Effector CD4-positive, alpha-beta T cell (primary cell): ENCODE measurements at places on chromosomes 3 and 15.

DNA sequence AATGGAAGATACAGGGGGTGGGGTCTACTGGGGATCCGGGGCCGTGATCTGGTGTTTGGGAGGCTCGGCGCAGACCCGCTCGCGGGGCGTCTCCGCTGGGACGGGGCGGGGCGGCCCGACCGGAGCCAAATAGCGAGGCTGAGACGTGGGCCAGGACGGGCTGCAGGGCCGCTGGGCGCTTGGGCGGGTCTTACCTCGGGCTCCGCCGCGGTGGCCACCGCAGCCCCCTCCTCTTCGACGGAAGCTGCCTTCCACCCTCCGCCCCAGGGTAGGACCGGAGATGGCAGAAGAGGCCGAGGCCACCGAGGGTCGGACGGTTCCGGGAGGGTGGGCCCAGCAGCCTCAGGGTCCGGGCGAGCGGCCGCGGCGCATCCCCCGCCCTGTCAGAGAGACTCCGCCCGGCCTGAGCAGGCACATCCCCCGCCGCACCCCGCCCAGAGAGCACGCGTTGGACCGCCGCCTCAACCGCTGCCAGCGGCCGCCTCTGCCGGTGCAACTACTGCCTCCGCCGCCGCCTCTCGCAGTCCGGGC, 399 bp downstream of the MYO9A start:
- DNase-seq, result peak; percentile 59

- no peak for DNase-seq
Measured at GRCh38 chr3:62965311-62965710, 90.1 kb upstream of the CADPS start.

DNA sequence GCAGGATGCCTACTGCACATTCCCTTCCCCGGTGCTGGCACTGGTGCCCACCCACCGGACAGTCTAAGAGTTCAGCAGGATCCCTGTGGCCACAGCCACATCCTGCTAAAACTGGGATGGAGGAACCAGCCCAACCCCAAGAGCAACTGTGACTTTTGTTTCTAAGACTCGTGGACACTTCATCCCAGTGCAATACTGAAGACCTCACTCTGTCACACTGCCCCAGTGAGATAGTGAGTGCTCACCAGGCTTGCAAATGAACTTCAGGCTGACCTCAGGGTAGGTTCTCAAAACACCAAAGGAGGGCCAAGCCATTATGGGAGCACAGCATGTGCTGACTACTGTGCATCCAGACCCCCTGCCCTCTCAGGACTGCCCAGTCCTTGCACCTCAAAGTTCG, 46.7 kb upstream of the MTMR14 start:
- DNase-seq, result no peak

DNA sequence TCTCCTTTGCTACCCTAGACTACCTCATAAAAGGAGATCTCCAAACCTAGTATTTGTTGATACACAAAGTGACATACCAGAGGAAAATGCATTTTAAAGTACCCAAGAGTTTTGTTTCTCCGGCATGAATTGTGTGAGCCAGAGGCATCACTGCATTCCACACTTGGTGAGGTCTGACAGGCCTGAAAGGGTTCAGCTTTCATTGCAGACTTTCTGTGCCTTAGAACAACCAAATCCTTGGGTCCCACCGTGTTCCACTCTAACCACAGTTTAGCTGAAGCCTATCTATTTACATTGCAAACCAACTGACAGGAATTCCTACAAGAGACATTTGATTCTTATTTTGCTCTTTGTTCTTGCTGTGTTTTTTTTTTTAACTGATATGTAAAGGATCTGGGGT, 21.0 kb upstream of the EID1 start:
- DNase-seq, result no peak

DNA sequence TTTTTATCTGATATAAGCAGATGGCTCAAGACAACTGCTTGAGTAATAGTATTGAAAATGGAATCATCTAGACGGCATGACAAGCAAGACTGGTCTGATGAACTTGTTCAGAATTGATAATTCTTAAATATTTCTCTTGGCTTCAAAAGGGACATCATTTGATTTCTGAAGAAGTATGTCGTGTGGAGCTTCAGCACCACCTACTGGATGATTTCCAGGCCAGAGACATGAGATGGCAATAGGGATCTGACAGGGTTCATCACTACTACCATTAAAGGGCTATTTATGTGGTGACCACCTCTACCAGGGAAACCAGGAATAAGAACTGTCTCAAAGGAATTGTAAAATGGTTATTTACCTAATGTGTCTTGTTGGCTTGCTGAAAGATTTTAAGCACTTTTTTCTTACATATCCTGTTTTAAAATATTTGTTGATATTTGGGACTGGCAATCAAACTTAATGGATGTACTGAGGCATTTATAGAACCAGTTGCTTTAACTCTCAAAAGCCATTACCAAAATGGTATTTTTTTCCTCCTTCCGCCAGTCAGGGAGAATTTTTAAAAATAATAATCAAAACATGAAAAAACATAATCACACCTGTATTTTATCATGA, 99.5 kb upstream of the FAM98B start:
- peak; percentile 34 for DNase-seq

- DNase-seq, result no peak
Measured at GRCh38 chr3:156433138-156433537, 121.8 kb downstream of the SSR3 start.

DNA sequence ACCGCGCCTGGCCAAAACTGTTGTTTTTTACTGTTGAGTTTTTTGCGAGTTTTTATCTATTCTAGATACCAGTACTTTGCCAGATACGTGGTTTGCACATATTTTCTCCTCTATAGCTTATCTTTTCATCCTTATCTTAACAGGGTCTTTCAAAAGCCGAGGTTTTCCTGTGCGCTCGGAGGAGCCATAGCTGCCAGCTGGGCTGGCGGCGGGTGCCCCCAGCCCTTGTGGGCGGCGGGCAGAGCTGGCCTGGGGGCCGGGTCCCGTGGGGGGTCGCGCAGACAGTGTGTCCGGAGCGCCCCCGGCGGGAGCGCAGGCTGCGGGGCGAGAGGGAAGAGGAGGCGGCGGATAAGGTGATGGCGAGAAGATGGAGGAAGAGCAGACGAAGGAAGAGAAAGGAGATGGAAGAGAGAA, 11.1 kb upstream of the EIF4A2 start:
- no peak for DNase-seq

DNA sequence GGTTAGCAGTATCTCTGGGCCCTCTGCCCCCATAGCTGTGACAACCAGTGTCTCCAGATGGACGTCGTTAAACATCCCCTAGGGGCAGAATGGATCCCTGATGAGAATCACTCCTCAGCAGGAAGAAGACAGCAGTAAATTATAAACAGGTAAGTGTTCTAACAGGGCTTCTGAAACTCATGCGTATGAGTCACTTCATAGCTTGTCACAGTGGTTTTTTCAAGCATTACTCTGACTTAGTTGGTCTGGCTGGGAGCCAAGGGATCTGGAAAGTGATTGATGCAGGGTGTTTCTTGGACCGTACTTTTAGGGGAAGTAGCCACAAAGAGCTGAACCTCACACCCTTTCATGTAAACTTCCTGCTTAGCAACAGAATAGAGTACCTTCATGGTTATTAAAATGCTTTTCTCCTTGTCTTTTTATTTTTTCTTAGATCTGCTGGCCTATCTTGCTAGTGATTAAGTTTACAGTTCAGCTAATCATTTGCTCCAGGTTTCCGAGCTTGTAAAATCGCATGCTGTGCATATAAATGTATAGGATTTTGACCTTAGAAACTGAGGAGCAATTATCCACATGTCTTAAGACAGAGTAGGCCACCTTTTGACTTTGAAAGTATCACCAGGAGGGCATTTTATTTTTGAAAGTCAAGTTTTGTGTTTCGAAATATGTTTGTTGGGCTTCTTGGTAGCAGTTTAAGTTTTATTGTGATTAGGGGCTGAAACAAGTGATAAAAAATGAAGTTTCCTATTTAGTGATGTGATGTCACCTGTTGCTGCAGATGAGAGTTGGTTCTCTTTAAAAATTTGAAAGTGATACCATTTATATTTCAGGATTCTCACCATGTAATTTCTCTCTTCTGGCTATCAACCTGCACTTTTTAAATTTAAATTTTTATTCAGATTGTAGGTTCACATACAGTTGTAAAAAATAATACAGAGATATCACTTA, 333.9 kb downstream of the PTPRG start:
- DNase-seq, result no peak

DNA sequence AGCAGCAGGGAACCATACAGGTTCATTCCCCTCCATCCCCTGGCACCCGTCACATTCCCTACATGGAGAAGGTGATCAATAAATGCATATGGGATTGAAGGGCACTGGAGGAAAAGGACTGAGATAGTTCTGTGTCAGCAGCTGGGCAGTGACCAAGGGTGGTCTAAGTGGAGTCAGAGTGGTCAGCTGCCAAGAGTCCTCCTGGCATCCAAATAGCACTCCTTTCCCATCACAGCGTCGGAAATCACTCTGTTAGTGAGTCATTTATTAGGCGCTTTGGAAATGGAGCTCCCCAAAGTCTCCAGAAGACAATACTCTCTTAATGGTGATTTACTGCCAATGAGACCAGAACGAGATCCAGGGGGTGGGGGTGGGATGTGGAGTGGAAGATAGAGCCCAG, 6.8 kb upstream of the TRH start:
- DNase-seq, result no peak

- DNase-seq, result no peak
Measured at GRCh38 chr3:49751501-49751900, 27.8 kb upstream of the GMPPB start.

DNA sequence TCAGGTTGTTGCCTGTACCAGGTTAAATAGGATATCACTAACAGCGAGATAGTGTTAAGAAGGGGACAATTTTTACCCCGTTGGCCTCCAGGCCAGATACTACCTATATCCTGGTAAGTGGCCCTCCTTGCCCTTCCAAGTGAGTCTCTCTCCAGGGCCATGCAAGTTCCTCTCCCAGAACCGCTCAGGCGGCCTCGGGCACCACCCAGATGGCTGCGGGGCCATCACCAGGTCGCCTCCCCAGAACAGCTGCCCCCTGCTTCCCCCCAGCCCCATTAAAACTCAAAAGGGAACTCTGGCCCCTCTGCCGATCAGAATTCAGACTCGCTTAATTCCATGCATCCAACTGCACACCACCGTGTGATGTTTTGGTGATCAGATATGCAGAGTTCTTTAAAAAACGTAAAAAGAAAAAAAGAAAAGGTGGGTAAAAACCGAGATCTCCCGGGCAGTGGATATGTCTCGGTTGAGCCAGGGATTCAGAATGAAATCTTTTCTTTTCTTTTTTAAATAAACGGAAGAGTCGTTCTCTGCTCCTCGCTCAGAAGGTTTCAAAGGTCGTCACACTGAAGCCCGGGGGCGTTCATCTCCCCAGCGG, 1.9 kb upstream of the TRIM71 start:
- DNase-seq, result no peak

DNA sequence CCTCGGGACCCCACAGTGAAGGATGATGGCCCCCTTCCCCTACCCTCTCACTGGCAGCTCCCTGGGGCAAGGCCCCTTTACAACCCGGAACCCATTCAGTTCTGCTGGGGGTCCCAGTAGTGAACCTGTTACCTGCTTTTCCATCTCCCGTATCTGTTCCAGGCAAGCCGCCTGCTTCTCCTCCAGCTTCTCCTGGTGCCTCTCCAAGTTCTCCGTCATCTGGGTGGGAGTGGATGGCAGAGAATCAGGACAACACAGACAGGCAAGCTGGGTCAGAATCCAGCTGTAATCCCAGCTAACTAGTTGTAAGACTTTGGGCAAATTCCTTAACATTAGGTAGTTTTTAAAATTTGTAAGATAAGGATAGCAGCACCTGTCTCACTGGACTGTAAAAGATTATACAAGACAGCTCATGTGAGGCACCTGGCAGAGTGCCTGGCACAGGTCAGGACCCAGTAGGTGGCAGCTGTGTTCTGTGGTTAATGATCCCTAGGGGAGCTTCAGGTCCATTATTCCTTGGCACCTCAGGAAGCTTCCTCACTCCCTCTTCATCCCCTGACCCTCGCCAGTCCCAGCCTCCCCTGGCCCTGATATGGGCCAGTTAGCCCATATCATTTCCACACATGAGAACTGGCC, 6.4 kb upstream of the ANKRD63 start:
- DNase-seq, result no peak

- no peak for DNase-seq
Measured at GRCh38 chr15:31392761-31393401, 66.2 kb downstream of the KLF13 start.

GRCh38 chr3:68306571-68306970, 625.8 kb downstream of the TAFA4 start:
- peak; percentile 1 for DNase-seq

DNA sequence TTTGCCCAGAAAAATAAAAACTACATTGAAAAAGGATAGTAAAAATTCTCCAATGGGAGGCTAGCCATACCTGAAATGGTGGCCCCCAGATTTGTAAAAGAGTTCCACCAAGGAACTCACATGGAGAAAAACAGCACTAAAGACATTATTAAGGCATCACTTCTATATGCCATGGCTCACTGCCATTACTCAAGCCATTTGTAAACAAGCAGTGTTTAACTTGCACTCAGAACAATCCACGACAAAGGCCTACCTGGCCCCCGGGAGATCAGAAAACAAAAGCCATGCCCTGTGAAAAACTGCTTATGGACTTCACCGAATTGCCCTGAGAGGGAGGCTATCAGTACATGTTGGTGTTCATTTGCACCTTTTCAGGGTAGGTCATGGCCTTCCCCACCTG, 19.6 kb downstream of the CCR8 start:
- DNase-seq, result no peak

DNA sequence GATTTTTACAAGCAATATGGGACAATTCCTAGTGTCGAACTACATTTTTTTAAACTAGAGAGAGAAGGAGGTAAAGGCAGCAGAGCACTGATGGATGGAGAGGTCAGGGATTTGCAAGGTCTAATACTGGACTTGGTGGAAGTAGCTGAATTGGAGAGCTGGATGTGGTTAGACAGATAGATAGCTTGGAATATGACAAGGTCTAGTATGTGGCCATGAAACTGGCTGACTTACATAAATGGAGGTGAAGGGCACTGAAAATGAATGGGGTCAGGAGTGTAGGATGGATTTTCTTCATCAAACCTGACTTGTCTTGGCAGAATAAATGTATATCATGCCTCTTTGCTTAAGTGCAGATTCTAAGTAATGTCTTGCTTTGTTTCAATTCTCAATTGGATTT, 10.1 kb upstream of the RTP4 start:
- DNase-seq, result no peak

- no peak for DNase-seq
Measured at GRCh38 chr15:71316911-71317310, 201.6 kb downstream of the THSD4 start.

- DNase-seq, result no peak
Measured at GRCh38 chr3:62670351-62670750, 204.9 kb downstream of the CADPS start.

GRCh38 chr3:184784731-184785500, 27.1 kb upstream of the VPS8 start:
- no peak for DNase-seq

GRCh38 chr15:85004550-85004949, 22.9 kb downstream of the PDE8A start:
- DNase-seq, result no peak
